ENCODE measurements at places on chromosomes 3 and 15.

DNA sequence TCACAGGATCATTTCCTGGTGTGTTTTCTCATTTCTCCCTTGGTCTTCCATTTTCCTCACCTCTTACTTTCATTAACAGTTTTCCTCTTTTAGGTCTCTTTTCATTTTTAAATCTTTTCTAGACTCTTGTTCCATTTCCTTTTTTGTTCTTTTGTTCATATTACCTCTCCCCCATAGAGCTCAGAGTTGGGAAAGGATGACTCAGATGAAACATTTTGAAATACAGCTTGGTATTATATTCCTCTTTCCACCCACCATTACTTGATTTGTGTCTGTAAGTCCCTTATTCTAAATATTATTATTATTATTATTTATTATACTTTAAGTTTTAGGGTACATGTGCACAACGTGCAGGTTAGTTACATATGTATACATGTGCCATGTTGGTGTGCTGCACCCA lies 153.1 kb downstream of the VGLL3 start:
- no peak for DNase-seq

DNA sequence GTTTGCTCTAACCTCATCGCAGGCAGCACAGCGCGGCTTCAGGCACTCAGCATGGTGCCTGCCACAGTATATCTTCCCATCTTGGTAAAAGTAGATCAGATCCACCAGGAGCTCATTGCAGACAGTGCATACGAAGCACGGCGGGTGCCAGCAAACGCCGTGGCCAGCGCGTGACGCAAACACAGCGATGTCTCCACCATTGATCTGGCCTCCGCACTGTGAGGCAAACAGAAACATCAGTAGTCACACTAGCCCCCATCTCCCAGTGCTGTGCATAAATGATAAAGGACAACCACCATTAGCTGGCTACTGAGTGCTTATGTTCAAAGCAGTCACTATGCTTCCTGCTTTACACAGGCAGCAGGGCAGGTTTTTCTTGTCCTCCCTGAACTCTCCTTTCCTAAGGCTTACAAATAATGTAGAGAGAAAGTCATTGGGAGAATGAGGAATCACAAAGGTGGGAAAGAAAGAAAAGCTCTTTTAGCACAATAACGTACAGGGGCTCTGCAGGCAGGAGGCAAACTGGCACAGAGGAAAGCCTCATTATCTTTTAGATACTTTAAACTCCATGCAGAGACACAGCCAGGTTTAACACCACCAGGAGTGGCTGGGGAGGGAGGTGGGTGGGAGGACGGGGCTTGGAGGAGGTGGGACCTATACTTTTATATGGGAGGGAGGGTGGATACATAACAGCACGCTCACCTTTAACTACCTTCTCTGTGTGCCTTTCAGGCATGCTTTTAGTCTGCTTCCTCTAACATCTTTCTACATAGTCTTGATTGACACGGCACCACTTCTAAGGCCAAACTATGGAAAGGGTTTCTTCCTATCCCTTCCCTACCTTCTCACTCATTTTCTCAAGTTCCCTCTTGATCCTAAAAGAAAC lies 67.9 kb downstream of the PRICKLE2 start:
- DNase-seq, result no peak

DNA sequence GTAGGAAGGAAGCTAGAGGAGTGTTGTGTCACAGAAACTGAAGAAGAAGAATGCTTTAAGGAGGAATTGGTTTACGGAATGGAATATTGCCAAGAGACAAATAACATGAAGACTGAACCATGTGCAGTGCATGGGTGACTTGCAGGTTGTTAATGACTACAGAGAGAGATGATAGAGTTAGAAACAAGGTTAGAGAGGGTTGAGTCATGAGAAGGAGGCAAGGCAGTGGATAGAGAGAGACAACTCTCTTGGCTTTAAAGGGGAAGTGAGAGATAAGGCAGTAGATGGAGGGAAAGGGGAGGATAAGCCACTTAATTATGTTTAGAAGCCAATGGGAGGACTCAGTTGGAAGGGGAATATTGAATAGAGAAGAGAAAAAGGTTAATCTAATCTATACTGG lies 119.3 kb upstream of the CCNL1 start:
- DNase-seq, result no peak

- no peak for DNase-seq
Measured at GRCh38 chr3:196016485-196016884, 65.4 kb downstream of the TFRC start.

- DNase-seq, result no peak
Measured at GRCh38 chr3:59135096-59135495, 85.3 kb upstream of the CFAP20DC start.

DNA sequence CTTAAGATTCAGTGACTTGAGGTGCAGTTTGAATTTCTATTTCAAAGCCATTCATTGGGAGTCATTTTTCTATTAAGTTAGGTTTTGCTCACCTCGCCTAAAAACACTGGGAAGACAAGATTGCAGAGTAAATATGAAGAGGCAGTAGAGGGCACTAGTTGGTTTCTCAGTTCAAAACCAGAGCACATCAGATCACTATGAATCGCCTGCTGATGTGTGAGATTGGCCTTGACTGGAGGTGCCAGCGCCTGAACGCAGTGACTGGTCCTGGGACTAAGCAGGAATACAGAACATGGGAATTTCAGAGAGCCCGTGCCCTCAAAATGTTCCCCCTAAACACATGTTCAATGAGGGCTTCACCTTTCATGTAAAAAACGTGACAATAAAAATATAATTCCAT lies 229.0 kb downstream of the ITPR1 start:
- no peak for DNase-seq

DNA sequence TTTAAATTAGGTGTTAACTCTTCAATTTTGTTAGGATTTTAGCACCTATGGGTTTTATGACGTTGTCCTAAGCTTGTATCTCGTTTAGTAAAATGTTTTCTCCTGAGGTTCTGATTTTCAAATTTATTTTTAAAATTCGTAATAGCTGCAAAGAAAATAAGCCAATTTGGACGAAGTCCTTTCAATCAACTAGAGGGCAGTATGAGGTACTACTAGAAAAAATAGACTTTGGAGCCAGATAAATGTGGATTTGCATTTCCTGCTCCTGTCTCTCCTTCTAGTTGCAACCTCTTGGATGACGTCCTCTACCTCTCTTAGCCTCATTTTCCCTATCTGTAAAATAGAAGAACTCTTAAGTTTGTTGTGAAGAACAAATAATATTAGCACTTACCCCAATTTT lies 81.1 kb downstream of the SLTM start:
- no peak for DNase-seq

DNA sequence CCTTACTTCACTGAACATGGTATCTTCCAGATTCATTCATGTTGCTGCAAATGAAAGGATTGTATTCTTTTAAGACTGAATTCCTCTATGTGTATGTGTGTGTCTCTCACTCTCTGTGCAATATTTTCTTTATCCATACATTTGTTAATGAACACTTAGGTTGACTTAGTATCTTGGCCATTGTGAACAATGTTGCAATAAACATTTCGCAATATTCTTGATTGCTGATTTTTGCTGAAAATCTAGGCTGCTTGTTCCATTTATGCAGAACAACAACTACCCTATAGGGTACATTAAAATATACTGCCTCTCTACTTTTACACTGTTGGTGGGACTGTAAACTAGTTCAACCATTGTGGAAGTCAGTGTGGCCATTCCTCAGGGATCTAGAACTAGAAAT lies 732.4 kb downstream of the CADM2 start:
- DNase-seq, result no peak
